ENCODE measurements at places on chromosomes 4 and X.

DNA sequence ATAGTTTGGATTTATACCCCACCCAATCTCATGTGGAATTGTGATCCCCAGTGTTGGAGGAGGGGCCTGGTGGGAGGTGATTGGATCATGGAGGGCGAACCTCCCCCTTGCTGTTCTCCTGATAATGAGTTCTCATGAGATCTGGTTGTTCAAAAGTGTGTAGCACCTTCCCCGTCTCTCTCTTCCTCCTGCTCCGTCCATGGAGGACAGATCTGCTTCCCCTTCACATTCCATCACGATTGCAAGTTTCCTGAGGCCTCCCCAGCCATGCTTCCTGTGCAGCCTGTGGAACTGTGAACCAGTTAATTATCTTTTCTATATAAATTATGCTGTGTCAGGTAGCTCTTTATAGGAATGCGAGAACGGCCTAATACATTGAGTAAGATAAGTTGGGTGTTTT is 518.8 kb upstream of the LCORL start:
- DNase-seq: no peak

GRCh38 chr4:137421796-137422195 is 110.5 kb downstream of the PCDH18 start:
- no peak for DNase-seq

DNA sequence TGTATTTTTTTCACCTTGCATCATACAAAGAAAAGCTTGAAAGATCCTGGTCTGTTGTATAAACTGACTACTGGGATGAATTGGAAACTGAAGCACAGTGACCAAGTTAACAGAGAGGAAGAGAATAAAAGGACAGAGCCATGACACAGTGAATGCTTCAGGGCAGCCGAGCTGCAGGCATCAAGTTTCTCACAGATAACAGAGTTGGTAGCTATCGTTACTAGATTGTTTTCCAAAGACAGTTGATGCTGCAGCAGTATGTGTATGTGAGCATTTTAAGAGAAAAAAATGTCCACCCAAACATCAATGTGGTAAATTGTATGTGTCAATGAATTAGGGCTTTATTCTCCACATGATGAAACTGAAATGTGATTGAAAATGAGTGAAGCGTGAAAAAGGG is 1032.7 kb downstream of the ADGRL3 start:
- no peak for DNase-seq

- no peak for DNase-seq
Observed at GRCh38 chrX:29237972-29238371, 650.7 kb downstream of the IL1RAPL1 start.

DNA sequence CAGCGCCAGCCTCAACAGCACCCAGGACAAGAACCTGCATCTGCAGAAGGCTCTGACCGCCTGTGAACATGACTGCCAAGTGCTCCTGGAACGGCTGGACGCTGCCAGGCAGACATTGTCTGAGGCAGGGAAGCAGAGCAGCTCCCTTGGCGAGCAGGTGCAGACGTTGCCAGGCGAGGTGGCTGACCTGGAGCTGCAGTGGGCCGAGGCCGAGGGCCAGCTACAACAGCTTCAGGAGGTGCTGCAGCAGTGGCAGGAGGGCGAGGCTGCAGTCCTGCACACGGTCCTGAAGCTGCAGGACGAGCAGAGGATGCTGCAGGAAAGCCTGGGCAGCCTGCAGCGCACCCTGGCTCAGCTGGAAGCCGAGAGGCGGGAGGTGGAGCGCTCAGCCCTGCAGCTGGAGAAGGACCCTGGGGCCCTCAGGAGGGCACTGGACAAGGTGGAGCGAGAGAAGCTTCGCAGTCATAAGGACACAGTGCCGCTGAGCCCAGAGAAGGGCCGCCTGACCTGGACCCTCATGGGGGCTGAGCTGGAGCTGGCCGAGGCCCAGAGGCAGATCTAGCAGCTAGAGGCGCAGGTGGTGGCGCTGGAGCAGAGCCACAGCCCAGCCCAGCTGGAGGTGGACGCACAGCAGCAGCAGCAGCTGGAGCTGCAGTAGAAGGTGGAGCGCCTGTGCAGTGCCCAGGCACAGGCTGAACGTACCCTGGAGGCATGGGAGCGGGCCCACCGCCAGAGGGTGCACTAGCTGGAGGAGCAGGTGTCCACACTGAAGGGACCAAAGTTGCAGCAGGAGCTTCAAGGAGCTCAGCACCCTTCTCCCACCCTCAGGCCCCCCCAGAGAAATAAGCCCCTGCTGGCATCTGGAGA is 16.4 kb downstream of the SMIM10L2A start:
- no peak for DNase-seq

DNA sequence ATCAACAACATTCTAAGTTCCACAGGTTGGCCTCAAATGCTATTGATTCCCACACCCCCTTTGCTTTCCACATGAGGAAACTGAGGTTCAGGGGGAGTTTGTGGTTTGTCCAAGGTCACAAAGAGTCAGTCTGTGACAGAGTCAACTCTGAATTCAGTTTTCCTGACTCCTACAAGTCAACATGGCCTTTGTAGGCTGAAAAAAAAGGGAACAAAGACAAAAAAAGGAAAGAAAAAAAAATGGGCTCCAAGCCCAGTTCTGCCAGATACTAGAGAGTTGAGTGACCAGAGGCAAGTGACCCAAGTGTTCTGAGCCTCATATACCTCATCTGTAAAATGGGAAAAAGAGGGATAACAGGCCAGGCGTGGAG is 16.5 kb upstream of the PIM2 start:
- no peak for DNase-seq

GRCh38 chr4:96887857-96888256 is 1048.0 kb downstream of the PDHA2 start:
- no peak for DNase-seq

- no peak for DNase-seq
Observed at GRCh38 chrX:14817571-14817970, 55.3 kb downstream of the FANCB start.

- no peak for DNase-seq
Observed at GRCh38 chr4:119977076-119977940, 89.3 kb downstream of the MAD2L1 start.

DNA sequence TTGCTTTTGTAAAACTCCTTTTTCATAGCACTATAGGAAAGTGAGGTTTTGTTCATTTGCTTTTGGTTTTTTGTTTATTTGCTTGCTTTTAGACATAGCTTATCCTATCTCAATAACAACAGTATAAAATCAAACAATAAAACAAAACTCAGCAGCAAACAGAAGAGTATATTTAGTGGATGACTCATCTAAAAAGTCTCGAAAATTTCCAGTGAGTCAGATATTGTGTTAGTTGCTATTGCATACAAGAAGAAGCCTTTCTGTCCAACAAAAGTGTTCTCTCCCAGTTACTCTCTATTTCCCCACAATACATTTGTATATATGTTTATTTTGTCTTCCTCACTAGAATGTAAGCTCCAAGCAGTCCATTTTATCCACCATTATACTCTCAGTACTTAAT is 36.0 kb upstream of the NPNT start:
- DNase-seq: no peak

DNA sequence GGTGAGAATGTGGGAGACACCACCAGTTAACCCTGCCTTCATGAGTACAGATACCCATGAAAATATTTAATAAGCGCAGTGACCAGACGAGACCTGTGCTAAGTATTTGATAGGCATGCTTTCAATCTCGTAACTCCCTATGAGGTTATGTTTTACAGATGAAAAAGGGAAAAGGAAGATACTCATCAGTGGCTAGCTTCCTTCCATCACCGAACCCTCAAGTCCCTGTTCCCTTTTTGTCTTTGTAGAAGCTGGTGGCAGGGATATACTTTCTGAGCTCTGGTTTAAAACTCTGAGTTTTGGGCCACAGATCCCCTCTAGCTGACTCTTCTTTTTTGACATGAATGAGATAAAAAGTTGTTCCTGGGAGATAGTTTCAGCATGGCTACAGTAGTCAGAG is 26.3 kb downstream of the AFF1 start:
- DNase-seq: peak; percentile 64

- no peak for DNase-seq
Observed at GRCh38 chr4:70714079-70714887, 7.5 kb upstream of the RUFY3 start.

DNA sequence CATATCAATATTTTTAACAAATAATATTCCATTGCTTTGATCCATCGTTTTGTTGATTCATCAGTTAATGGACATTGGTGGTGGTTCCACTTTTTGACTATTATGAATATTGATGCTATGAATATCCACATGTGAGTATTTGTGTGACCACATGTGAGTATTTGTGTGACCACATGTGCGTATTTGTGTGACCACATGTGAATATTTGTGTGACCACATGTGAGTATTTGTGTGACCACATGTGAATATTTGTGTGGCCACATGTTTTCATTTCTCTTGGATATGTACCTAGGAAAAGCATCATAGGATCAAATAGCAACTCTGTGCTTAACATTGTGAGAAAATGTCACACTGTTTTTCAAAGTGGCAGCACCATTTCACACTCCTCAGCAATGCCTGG is 433.6 kb upstream of the FRG1 start:
- no peak for DNase-seq

- DNase-seq: no peak
Observed at GRCh38 chrX:19512961-19513360, 2.3 kb downstream of the MAP3K15 start.

GRCh38 chr4:7159923-7160322 is 32.4 kb upstream of the SORCS2 start:
- no peak for DNase-seq

DNA sequence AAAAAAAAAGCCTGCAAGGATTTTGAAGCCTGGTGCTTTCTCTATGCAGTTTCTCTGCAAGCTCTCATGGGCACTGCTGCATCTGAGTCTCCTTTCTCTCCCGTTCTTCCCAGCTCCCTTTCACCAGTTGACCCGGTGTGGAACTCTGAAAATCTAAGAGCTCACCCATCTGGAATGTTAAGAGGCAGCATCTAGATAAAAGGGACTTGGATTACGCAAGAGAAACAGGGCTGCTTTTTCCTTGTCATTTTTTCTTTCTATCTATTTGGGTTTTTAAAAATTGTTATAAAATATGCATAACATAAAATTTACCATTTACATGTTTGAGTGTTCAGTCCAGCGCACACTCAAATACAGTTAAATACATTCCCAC is 95.2 kb upstream of the RPS6KA3 start:
- DNase-seq: no peak

GRCh38 chr4:185142564-185142911 is 528 bp upstream of the SLC25A4 start:
- DNase-seq: no peak

DNA sequence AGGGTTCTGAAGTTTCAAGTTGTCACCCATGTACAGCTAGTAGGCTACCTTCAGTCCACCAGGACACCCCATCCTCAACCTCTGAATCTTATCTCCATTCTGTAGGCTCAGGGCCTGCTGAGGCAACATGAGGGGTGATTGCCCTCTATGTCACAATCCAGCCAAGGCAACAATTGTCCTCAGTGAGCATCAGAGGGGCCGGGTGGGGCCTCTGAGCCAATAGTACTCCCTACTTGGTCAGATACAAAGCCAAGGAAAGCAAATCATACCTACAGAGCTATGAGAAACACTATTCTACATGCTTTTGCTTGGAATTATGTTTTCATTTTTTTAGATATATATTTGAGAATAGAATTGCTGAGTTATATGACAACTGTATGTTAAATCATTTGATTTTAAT is at the start of gene ACTRT1:
ACTRT1 (minus strand) TSS at position 101 of the 400 bp plus-strand sequence. CDS start 197 bp downstream, outside the sequence.
- DNase-seq: no peak

Measured in OCI-LY7 (cell line).